Immature natural killer cell (primary cell): ENCODE measurements at places on chromosomes 3 and 15. TPM values are rescaled to one million over a fixed set of nuclear protein-coding genes. Genes with fewer than 3 reads are reported as not detected.

- no peak for DNase-seq
Observed at GRCh38 chr3:37504583-37505357, 330.4 kb upstream of the LRRFIP2 start.

- DNase-seq, result no peak
Observed at GRCh38 chr3:13517253-13517977, 31.5 kb upstream of the FBLN2 start.

DNA sequence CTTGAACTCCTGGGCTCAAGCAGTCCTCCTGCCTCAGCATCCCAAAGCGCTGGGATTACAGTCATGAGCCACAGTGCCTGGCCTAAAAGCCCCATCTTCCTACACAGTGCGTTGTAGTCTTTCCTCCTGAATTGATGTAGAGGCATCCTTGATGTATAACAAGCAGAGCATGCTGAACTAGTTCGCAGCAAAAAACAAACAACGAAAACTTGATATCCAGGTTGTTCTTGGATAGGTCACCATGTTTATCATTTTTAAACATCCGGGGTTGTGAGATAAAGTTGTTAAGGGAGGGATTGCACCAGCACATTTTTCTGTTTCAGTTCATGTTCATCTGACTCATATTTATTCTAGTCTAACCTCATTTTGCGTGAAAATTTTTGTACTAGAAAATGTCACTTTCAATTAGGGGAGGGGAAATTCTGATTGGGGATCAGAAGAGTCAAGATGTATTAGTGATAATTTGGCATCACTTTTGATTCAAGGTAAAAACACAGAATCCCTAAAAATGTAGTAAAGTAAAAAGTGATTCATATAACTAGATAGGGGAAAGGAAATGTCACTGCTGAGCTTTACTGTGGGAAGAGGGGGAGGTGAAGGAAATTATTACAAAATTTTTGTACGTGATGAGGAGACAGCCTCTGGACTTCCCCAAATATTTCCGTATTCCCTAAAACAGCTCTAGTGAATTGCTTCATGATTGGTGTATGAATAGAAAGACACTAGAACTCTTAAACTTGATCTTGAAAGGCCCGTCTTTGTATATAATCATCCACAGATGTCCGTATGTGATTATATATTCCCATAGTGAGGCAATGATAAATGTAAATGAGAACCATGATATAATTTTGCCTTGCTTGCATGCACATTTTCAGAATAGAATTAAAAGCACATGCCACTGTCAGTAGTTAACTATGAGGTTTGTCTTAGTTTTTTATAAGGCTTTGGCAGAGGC, 22.9 kb downstream of the RAB8B start:
- no peak for DNase-seq

C3orf85 gene
- polyA plus RNA-seq, result not detected

GOLGA6D gene
- polyA plus RNA-seq, result not detected
